GM23248 (cell line): ENCODE measurements at places on chromosomes 1 and 21. TPM values are rescaled to one million over a fixed set of nuclear protein-coding genes. Genes with fewer than 3 reads are reported as not detected.

Gene MRPL24
- total RNA-seq, result 49.2 and 55.7 TPM in 2 replicates

Gene CYP4X1
- total RNA-seq, result not detected in 2 replicates

Gene RHCE
- 0.43 and 0.89 TPM in 2 replicates for total RNA-seq

Gene FNDC5
- 0.76 TPM in 1 of 2 replicates, not detected in the other for total RNA-seq

Gene EPHB2
- 5.1 and 9.0 TPM in 2 replicates for total RNA-seq

DNA sequence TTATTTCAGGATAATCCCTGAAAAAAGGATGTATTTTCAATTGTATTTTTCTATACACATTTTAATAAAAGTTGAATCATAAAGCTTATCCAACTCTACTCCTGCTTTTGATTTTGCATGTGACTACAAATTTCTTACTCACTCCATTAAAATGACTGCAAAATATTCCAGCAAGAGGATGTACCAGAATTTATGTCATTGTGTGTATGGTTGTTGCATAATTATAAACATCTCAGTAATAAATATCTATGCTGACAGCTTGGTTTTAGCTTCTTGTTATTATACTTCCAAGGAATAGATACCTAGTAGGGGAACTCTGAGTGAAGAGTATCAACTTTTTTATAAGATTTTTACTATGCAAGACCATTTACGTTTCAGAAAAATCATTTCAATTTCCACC is 463.2 kb upstream of the RUNX1 start:
- DNase-seq, result peak; percentile 56

GRCh38 chr1:75342786-75343185 is 208.6 kb downstream of the LHX8 start:
- DNase-seq, result no peak

DNA sequence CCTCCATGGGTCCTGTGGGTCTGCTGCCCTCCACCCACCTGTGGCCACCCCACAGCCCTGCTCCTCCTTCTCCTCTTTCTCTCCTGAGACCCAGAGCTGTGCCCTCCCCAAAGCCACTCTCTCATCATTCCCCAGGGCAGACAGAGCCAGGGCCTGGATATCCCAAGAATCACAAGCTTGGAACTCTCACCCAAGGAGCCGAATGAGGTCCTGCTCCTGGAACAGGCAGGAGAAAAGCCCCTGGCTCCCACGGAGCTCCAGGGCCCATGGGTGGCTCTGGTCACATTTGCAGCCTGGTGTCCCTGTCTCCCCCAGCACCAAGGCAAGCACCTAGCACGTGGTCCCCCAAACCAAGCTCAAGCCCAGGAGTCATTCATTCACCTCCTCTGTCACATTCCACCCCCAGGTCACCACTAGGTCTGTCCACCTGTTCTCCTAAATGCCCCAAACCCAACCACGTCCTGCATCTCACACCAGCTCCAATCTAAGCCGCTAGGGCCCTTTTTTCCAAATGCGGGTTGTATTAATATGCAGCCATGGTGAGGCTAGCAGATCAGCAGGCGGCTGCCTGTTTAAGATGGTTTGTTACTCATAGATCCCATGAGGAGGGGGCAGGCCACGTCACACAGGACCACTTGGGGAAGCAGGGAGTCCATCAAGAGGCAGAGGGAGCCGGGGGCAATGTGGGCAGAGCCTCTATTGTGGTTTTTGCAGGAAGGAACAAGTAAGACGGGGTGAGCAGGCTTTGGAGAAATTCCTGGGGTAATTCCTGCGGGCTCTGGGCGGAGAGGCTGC is 215.5 kb upstream of the VAMP3 start:
- no peak for DNase-seq

DNA sequence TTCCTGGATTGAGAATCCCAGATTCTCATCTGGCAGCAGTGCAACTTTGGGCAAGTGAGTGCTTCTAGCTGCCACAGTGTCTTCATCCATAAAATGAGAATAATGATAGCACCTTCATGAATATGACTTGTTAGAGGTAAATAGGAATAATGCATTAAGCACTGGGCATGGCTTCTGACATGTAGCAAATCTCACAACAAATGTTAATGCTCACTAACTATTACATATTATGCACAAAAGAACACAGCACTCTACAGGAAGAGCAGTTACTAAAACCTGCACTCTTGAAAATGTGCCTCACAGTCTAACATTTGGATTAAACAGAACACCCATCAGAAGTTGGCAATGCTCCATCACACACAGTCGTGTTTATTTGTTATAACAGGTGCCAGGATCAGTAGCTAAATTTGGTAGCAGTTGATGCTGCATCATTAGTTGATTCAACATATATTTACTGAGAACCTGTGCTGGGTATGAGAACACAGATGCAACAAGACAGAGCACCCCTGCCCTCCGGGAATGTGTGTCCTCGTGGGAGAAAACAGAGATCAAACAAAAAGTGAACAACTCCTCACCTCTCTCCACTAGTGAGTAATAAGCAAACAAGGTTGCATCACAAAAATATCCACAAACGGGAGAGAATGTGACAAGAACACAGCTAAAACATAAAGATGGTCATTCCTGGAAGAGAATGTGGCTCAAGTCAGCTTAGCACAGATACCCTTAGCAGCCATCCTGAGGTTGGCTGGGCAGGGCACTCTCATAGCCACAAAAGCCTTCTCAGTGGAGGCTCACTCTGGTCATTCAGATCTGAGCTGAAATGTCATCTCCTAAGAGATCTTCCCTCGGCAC is 26.2 kb upstream of the LBR start:
- peak; percentile 36 for DNase-seq

GRCh38 chr1:62746086-62746808 is 37.7 kb upstream of the ATG4C start:
- peak; percentile 81 for DNase-seq

GRCh38 chr1:175506081-175506480 is 237.3 kb downstream of the TNR start:
- DNase-seq, result no peak

DNA sequence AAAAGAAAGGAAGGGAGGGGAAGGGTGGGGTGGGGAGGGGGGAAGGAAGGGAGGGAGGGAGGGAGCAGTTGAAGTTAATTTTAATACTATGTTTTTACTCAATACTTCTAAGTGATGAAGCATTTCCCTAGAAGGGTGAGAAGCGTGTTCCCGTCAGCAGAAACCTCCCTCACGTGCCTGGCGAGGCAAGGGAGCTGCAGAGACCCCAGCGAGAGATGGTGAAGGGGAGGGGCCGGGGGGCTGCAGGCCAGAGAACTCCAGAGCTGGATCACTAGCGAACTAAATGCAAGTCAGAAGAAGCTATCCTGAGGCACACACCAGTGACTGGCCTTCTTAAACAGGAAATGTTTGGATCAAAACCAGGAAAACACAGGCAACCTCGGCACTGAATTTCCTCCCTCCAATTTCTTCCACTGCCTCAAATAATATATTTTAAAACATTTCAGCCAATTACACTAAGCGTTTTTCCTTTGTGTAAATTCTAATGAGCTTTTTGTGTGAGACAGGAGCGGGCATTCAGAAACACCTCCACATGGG is 18.0 kb downstream of the WDR4 start:
- DNase-seq, result no peak

GRCh38 chr1:93798291-93798690 is 80.7 kb downstream of the DNTTIP2 start:
- DNase-seq, result peak; percentile 60

GRCh38 chr1:111505641-111506119 is 2.2 kb upstream of the ADORA3 start:
- no peak for DNase-seq

- peak; percentile 65 for DNase-seq
Measured at GRCh38 chr1:200029035-200029821, 1.7 kb downstream of the NR5A2 start.

DNA sequence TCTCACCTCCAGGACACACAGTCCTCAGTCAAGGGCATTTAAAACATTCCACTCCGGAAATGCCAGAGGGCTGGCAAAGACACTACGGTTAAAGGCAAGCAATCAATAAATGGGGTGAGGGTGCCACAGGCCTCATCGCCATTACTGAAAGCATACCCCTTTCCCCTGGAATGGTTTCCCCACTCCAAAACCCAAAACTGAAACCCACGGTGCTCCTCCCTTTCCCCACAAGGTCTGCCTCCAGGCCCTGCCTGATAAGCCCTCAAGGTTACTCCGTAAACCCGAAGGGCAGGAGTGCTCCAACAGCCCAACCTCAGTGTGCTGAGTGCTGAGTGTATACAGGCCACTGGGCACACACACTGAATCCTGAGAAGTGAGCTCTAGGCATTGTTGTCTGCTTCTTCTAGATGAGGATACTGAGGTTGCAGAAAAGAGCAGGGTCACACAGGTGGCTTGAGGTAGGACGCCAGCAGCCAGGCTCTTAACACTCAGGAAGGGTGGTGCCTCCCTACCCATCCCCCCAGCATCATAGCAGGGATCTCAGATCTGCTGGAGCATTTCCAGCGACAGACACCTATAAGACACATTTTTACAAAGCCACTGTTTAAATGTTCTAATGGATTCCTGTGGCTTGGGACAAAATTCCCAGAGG is 29.0 kb downstream of the SSBP3 start:
- DNase-seq, result peak; percentile 18

DNA sequence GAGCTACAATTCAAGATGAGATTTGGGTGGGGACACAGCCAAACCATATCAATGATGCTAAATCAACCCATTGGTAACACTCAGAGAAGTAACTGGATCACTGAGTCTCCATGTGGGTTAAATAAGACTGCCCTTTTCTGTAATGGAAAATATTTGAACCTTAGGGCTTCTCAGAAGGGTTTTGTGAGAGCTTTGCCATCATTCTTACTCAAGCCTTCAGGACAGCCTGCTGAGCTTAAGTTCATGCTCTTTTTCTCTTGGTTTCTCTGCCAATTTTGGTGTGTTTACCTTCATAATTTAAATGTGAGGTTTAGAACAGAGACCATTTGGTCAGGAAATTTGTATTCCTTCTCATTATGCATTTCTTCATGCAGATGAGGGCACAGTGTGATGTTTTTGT is 74.7 kb downstream of the DISC1 start:
- no peak for DNase-seq

DNA sequence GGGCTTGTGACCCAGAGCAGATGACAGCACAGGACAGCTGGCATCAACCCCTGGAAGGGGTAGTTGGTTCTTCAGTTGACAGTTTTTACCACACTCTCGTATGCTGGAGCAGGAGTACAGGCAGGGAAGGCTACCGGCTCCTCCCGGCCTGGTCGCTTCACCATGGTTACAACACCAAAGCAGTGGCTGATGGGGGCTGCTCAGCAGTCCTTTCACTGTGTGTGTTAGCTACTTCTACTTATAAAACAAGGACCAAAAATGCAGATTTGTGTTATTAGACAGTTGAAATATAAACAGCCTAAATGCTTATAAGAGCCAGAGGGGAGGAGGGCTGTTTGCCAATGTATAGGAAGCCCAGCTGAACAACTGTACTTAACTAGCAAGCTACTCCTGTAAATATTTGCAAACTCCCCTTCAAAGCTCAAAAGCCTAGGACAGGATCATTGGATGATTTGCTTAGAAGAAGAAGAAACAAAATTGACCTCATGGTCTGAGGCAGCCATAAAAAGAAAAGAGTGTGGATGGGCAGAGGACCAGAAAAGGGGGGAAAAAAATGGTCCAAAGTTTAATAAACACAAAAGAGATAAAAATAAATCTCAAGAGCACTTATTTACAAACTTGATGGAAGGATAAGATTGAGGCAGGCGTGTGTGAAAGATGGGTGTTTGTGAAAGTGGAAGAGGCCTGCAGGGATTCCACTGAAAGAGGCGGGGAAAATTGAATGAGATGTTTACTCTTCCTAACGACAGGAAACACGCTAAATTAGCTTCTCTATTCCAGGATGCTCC is 57.1 kb downstream of the TGFB2 start:
- no peak for DNase-seq

- no peak for DNase-seq
Measured at GRCh38 chr1:111332190-111332589, 41.5 kb downstream of the CHIA start.

DNA sequence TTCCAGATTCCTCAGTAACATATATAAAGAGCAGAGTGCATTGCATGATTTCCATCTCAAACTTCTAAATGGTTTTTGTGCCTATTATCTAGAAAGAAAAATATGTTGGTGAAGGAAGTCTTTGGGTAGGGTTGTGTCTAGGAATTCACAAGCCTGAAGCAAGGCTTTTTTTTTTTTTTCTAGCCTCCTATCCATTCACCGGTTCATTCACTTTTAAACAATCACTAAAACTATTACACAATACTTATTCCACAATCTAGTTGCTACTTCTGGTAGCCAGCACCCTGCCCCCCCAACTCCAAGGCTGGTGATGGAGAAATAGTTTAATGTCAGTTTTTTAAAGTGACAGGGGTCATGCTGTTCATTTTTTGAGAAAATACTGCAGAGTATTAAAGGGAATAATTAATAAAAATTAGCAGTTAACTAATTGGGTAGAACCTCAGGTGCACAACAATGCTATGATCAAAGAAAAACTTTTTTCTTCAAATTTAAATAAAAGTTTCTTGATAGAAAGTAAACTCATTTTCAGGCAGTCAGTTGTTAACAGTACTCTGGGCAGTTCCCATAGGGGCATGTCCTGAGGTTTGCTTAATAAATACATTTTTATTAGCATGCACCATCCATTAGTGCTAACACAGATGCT is 10.9 kb downstream of the IRF2BP2 start:
- DNase-seq, result no peak

DNA sequence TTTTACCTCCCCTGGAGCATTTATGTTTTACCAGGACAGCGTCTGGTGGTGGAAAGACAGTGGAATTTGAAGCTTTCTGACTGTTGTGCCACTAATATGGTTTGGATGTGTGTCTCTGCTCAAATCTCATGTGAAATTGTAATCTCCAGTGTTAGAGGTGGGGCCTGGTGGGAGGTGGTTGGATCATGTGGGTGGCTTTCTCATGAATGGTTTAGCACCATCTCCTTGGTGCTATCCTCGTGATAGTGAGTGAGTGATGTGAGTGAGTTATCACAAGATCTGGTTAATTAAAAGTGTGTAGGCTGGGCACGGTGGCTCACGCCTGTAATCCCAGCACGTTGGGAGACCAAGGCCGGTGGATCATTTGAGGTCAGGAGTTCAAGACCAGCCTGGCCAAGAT is 23.7 kb downstream of the PHLDA3 start:
- no peak for DNase-seq

DNA sequence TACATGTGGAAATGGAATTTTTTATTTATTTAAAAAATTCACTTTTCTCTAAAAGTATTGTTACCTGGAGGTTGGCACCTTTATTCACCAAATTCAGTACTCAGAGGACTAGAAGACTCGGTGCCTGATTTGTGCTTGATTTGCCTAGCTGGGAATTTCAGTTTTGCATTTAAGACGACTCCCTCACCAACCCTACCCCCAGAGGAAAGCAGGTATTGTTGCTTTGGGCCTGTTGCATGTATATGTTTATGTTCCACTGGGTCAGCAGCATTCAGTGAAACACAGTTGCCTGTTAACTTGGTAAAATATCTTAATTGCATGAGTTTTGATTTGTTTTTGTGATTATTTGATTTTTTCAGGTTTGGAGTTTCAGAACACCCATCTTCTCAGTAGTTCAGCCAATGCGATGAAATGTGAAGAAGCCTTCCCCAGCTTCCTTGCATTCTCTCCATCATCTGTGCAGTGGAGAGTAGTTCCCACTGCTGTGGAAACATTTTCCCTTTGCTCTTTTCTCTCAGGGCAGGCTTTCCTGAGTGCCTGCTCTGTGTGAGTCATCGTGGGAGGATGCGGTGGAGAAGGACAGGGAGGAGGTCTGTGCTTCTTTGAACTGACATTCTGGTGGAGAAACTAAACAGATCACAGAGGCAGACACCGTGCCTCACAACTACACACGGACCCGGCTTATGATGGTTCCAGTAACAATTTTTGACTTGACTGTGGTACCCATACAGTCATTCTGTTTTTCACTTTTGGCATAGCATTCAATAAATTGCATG is 6.4 kb downstream of the ADARB1 start:
- DNase-seq, result peak; percentile 79

- DNase-seq, result no peak
Measured at GRCh38 chr1:202304375-202304774, 37.4 kb downstream of the UBE2T start.
